ENCODE measurements at places on chromosomes 7 and 10. TPM values are rescaled to one million over a fixed set of nuclear protein-coding genes. Genes with fewer than 3 reads are reported as not detected.

DNA sequence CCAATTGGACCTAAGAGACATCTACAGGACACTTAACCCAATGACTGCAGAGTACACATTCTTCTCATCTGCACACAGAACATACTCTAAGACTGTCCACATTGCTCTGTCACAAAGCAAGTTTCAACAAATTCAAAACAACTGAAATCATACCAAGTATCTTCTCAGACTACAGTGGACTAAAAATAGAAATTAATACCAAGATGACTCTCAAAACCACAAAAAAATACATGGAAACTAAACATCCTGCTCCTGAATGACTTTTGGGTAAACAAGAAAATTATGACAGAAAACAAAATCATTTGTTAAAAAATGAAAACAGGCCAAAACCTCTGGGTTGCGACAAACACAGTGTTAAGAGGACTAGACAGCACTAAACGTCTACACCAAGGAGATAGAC, 24.5 kb downstream of the SNX13 start:
- no peak for DNase-seq

The CRCP gene
- 21.0 TPM for total RNA-seq

GRCh38 chr7:35334506-35334905, 80.6 kb upstream of the TBX20 start:
- DNase-seq = no peak

GRCh38 chr10:1978584-1978983, 241.3 kb upstream of the ADARB2 start:
- no peak for DNase-seq

DNA sequence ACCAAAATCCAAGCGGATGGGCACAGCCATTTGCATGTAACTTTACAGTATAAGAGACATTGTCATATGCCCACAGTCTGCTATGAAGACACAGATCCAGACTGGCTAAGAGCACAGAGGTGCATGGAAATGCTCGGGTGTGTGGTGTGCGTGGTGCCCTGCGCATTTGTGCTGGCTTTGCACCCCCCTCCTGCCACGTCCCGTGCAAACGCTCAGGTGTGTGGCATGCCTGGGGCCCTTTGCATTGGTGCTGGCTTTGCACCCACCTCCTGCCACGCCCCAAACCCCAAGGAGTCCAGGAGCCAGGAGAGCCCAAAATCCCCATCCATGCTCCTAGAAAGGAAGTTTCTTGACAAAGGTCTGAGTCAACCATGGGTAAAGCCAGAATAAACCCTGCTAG, 306.2 kb downstream of the PTPRN2 start:
- DNase-seq = no peak

The IFIT1B gene
- not detected for total RNA-seq

DNA sequence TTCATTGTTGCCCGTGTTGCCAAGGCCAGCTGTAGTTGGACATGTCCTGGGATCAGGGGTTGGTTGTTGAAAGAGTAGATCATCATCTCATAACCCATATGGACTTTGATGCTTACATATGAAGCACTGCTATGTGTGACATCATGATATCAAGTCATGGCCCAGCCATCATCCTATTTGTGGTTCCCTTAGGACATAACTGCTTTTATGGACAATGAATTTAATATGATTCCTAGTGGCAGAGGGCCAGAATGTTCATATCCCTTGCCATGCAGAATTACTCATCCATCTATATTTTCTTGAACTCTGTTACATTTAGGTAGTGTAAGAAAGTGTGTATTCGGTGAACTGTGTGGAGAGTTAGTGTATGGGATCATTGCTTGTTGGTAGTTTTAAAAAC, 343.9 kb upstream of the LRGUK start:
- DNase-seq = no peak

DNA sequence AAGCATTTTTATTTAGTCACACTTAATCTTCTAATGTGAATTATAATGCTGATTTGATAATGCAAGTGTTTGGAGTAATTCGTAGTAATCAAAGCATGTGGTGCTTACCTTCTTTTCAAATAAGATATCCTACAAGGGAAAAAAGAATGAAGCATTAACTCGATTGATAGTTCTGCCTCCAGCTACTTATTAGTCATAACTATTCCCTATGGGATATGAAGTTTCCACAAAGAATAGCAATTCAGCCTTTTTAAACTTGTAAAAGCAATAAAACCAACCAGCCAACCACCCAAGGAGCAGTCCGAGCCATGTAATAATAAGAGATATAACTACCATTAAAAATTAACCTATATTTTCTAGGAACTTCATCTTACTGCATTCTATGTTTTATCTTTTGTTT, 11.6 kb downstream of the COL28A1 start:
- no peak for DNase-seq
